ENCODE measurements at places on chromosomes 11 and 22. TPM values are rescaled to one million over a fixed set of nuclear protein-coding genes. Genes with fewer than 3 reads are reported as not detected.

- no peak for DNase-seq
Measured at GRCh38 chr11:68589547-68590216, 94.7 kb upstream of the GAL start.

- no peak for DNase-seq
Measured at GRCh38 chr11:76148941-76149613, 57.2 kb downstream of the WNT11 start.

CTSW gene
- total RNA-seq = 41.5 TPM

MMP8 gene
- total RNA-seq = 0.14 TPM

DNA sequence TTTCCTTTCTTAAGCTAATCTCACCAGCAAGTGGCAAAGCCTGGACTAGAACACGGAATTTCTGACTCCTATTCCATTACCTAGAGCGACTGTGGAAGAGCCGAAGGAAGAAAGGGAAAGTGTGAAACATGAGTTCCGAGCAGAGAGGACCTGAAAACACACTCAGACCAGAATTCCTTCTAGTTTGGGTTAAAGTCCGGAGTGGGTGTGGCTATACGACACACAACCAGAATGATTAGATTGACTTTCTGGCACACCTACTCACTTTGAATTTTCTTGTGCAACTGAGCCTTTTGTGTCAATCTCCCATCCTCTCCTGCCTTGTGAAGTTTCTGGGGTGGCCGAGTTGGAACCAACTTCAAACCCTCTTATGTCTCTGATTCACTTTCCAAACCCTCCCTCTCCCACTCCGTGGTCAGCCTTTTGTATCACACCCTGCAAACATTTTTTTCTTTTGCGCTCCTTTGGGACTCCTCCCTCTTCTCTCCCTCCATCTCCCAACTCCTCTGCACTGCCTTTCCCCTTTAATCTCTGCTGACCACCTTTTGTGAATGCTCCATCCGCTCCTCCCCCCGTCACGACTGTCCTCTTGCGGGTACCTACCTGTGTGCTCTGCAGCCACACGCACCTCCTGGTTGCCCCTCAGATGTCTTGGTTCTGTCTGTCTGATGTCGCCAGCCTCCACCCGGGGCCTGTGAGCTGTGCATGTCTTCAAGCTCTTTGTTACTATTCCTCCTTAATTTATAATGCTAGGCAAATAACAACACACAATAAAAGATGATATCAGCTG, 86.3 kb upstream of the BLID start:
- DNase-seq = no peak

PRG3 gene
- total RNA-seq = not detected

DNA sequence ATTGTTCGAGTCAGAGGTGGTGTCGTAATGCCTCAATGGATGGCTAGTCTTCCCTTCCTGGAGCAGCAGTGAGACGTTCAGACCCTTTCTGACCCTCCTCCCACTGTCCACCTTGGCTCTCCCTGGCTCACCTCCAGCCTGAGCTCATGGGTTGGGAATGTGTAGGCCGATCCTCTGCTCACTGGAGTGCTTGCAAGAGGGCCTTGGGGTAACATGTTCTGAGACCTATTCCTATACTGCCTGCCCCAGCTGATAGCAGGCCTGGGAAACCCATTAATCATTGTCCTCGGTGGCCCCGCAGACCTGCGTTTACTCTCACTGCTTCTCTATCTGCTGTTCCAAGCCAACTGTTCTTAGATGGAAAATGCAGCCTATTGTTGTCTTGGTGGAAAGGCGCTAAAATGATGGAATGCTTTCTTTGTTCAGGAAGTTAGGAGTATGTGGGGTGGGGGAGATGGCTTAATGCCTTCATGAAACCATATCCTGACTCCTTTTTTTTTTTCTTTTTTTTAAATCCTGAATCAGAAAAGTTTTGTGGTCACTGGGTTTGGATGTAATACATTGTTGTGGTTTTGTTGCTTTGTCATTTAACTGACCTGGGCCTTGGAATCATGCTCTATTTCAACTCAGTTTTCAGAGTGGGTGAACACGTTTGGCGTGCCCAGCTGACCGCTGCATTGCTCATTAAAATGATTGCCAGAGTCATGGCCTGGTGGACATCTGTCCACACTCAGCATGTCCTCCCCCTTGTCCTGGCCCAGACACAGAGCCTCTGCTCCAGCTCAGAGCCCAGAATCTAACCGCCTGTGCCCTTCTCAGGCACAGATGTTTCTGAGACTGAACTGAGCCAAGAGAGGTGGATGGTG, 72.5 kb downstream of the MICAL2 start:
- DNase-seq = no peak

TRIM29 gene
- total RNA-seq = not detected

DBX1 gene
- not detected for total RNA-seq

GRCh38 chr11:36282926-36283325, 6.3 kb downstream of the COMMD9 start:
- no peak for DNase-seq

DNA sequence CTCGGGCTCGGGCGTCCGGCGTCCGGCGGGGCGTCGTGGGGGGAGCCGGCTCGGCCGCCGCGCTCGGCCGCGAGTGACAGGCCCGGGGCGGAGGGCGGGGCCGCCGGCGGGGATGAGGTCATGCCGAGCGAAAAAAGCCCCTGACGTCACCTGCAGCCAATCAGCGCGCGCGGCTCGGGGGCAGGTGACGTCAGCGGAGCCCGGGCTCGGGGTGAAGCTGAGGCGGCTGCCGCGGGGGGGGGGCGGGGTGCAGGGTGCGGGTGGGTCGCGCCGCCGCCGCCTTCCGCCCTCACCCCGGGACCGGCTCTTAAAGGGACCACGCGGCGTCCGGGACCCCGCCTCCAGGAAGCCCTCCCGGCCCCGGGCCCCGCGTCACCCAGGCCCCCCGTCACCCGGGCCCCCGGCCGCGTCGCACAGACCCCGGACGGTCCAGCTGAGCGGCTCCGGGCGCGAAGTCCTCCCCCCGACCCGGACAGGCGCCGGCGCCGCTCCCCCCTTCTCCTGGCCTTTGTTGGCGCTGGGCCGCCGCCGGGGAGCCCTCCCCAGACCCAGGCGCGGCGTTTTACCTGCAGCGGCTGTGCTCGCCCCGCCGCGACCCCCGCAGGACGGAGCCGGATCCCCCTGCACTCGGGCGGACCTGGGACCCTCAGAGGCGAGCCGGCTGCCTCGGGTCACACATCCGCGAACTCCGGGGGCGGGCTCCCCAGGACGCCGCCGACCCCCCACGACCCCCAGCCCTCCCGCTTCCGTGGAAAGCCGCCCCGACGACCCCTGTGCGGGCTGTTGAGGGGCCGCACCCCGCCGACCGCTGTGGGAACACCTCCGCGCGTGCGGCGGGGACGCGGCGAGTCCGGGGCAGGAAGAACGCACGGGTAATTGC, at the start of gene DUSP8:
TSS of gene DUSP8 (minus strand) at position 75 of the 880 bp plus-strand sequence. CDS start 6,445 bp downstream, outside the sequence.
- peak; percentile 93 for DNase-seq

- DNase-seq = no peak
Measured at GRCh38 chr11:104522650-104523049, 358.7 kb upstream of the PDGFD start.

DNA sequence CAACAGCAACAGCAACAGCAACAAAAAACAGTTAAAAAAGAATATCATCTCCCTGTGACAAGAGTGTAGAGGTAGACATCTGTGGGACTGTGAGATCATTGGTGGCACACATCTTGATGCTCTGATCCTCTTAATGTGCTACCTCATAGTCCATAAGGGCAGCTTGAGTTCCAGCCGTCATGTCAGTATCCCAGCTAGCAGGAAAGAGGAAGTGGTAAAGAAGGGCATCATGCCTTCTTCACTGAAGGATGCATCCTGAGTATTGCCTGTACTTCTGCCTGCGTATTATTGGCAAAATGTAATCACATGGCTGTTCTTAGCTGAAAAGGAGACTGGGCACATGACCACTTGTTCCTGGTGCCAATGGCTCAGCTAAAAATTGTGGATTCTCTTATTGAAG, 314.3 kb downstream of the TBC1D22A start:
- DNase-seq = no peak

DNA sequence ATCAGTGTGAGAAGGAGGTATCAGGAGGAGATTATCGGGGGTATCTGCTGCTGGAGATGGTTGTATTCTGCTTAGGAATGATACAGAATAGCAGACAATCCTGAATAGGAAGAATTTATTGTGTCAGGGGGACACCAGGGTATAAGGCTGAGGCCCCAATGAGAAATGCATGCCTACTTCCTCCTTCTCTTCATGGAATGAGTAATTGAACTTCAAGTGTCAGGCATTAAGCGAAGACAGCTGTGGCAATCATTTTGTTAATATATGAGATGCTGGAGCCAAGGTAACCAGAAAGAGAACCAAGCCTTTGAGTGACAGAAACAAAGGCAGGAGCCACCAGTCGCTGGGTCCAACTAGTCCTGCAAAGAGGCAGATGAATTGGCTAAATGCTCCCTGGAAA, 49.1 kb downstream of the KIRREL3 start:
- DNase-seq = no peak

Data from activated naive CD8-positive, alpha-beta T cell treated with anti-CD3 and anti-CD28 coated beads for 36 hours (primary cell).